Stimulated activated CD4-positive, alpha-beta T cell treated with anti-CD3 and anti-CD28 coated beads, Interleukin-2, amount 100 ng/mL, for 24 hours (primary cell): ENCODE measurements at places on chromosomes 16 and 17.

DNA sequence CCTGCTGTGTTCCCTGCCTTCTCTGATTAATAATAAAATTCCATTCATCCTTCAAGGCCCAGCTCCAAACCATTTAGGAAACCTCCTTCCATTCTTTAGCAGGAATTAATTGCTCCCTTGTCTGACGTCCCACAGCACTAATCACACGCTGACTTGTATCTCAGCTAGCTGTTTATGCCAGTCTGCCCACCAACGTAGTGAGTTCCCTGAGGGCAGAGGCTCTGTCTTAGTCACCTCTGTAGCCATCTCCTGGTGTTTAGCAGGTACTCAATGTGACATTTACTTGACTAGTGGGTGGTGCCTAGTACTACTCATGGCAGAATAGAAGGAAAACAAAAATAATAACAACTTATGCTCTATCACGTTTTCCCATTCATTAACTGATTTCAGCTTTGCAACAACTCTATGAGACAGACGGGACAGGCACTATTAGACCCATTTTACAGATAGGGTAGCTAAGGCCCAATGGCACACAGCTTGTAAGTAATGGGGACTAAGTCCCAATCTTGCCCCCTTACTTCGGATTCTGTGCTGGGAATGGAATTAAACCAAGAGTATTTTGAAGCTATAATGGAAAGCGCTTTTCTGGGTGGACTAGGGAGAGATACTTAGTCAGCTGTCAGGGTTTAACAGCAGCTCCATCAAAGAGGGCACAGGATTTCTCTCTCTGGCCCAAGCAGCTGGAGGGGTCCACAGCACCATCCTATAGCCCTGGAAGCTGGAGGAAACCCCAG is 931 bp upstream of the WIPF2 start:
- no peak for DNase-seq

DNA sequence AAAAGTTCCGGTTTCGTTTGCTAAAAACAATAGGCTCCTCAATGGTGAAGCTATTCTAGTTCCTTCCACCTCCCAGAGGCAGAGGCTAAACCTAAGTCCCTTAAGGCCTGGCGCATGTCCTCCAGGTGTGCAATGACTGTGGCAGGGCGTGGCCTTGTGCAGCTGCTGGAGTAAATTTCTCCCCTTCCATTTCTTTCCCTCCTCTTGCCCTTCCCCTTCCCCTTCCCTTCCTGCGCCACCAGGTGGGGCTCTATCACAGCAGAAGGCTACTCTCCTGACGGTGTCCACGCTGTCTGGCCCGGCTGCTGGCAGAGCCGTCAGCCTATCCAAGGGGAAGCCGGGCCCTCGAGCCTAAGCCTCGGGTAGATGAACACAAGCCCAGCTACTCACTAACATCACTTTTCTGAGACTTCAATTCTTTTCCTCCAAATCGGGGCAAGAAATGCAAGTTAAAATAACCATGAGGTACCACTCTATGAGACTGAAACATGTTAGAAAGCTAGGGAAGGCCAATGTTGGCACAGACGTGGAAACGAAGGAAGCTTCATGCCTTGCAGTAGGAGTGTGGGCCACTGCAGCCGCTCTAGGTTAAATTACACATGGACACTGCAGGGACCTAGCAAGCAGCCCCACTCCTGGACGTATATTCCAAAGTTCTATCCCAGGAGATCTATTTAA is 34.4 kb downstream of the C16orf78 start:
- DNase-seq: peak; percentile 68

- no peak for DNase-seq
Measured at GRCh38 chr16:85126394-85126704, 14.1 kb upstream of the CIBAR2 start.

DNA sequence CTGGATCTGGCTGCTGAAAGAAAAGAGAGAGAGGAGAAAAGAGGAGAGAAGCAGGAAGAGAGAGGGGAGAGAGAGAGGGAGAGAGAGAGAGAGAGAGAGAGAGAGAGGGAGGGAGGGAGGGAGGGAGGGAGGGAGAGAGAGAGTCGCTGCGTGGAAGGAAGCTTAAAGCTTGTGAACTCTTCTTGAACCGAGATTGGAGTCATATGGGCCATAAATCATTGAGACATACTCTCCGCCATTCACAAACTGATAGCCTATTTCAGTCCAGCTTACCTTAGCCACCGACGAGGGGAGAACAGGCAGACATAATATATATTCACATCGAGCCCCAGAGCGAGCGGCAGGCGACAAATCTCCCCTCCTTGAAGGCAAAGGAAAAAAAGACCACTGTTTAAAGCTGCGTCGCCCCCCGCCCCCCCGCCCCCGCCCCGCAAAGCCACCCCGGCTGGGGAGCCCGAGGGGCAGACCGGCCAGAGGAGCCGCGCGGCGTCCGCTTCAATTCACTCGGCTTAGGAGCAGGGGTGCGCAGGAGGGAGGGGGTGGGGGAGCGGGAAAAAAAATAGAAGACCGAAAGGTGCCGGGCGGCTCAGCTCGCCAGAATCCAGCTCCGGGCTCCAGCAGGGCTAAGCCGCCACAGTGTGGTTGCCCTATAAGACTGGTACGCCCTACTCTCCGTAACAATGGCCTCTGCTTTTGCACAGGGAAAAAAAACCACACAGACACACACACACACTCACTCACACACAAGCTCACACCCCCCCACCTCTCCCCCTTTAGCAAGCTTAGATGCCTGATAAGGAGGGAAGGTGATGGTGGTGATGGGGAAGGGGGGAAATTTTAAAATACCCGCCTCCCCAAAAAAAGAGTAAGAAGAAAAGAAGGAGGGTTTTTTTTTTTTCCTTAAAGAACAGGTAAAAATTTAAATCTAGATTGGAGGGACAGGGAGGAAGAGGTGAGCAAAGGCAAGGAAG is 10.6 kb upstream of the HOXB2 start:
- no peak for DNase-seq

- DNase-seq: no peak
Measured at GRCh38 chr16:86550281-86550680, 4.8 kb downstream of the MTHFSD start.

- DNase-seq: peak; percentile 45
Measured at GRCh38 chr17:81090361-81091136, 55.6 kb downstream of the BAIAP2 start.

DNA sequence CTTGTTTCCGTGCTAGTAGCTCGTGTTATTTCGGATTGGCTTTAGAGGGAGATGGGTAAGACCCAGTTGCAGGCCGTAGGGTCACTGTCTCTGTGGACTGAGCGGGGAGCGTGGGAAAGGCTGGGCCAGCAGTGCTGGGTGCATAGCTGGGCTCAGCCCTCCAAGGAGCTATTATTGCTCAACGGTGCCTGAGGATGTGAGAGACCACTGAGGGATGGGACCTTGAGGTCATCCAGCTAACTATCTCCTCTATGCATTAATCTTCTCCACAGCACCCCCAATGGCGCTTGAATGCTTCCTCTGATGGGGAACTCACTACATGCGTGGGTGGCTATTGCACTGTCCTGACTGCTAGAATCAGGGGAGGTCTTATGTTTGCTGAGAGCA is 126.1 kb upstream of the FOXF1 start:
- DNase-seq: no peak

DNA sequence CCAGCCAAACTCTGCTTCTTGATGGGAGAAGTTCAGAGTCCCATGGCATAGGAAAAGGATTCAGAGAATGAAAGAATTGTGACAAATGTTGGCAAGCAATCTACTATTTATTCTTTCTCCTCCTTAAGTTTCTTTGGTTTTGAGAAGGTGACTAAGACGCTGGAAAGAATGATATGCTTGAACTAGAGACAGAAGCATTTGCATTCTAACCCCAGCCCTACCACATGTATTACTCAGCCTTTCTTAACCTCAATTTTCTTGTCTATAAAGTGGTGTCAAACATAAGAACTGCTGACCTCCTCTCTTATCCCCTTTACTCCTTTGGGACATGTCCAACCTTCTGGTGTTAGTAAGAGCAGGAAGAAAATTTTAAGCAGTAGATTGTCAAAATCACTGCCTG is 124.7 kb downstream of the HS3ST2 start:
- DNase-seq: no peak

DNA sequence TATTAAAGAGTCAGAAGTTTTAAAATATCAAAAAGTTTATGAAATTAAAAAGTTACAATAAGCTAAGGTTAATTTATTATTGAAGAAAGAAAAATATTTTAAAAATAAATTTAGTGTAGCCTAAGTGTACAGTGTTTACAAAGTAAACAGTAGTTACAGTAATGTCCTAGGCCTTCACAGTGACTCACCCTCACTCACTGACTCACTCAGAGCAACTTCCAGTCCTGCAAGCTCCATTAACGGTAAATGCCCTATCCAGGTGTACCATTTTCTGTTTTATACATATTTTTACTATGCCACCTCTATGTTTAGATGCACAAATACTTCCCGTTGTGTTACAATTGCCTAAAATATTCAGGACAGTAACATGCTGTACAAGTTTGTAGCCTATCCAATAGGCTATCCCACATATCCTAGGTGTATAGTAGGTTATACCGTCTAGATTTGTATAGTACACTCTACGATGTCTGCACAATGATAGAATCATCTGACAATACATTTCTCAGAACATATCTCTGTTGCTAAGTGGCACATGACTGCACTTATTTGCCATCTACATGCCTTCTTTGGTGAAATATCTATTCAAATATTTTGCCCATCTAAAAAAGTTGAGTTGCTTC is 67.2 kb upstream of the WSB1 start:
- no peak for DNase-seq

- DNase-seq: no peak
Measured at GRCh38 chr17:73492821-73493814, 151.1 kb downstream of the SDK2 start.

DNA sequence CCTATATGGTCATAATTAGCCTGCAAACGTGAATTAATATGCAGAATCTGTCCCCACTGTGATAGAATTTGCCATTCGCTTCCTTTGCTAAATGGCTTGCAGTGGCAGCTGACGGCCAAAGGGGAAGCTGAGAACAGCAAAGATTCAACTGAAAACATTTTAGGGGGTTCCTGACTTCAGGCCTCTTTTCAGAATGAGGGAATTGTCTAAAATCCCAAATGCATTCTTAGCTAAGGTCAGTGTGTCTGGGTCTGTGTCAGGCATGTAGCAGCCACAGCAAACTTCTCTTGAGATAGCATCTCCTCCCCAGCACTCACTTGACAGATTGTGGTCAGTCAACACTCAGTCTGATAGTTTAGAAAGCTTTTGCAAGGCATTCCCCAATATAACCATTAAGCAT is 701.1 kb downstream of the WWOX start:
- no peak for DNase-seq

- peak; percentile 34 for DNase-seq
Measured at GRCh38 chr17:82231562-82232321, 2.9 kb downstream of the SLC16A3 start.
